ENCODE measurements at places on chromosomes 6 and 20. TPM values are rescaled to one million over a fixed set of nuclear protein-coding genes. Genes with fewer than 3 reads are reported as not detected.
A peak's percentile ranks its signal among the peaks of the same experiment; 100 is the strongest.

DNA sequence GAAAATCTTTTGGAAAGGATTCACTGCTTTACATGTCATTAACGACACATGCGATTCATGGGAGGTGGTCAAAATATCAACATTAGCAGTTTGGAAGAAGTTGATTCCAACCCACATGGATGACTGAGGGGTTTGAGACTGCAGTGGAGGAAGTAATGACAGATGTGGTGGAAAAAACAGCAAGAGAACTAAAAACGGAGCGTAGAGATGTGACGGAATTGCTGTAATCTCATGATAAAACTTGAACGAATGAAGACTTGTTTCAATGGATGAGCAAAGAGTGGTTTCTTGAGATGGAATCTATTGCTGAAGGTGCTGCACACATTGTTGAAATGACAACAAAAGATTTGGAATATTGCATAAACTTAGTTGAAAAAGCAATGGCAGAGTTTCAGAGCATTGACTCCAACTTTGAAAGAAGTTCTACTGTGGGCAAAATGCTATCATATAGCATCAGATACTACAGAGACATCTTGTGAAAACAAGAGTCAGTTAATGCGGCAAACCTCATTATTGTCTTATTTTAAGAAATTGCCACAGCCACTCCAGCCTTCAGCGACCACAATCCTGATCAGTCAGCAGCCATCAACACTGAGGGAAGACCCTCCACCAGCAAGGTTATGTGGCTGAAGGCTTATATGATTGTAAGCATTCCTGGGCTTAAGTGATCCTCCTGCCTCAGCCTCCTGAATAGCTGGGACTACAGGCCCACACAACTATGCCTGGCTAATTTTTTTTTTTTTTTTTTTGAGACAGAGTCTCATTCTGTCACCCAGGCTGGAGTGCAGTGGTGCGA, 19.2 kb downstream of the SRSF3 start:
- no peak for DNase-seq

DNA sequence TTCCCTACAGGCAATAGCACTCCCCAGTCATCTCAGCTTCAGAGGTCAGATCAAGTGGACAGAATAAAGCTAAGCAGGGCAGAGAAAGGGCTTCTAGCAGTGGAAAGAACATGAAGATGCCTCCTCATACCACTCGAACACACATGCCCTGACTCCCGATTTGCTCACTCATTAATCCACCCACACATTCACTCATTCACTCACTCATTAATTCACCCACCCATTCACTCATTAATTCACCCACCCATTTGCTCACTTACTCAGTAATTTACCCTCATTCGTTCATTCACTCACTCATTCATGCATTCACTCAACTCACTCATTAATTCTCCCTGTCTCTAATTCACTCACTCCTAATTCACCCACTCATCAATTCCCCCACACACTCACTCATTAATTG, 43.9 kb downstream of the HNF4A start:
- no peak for DNase-seq

DNA sequence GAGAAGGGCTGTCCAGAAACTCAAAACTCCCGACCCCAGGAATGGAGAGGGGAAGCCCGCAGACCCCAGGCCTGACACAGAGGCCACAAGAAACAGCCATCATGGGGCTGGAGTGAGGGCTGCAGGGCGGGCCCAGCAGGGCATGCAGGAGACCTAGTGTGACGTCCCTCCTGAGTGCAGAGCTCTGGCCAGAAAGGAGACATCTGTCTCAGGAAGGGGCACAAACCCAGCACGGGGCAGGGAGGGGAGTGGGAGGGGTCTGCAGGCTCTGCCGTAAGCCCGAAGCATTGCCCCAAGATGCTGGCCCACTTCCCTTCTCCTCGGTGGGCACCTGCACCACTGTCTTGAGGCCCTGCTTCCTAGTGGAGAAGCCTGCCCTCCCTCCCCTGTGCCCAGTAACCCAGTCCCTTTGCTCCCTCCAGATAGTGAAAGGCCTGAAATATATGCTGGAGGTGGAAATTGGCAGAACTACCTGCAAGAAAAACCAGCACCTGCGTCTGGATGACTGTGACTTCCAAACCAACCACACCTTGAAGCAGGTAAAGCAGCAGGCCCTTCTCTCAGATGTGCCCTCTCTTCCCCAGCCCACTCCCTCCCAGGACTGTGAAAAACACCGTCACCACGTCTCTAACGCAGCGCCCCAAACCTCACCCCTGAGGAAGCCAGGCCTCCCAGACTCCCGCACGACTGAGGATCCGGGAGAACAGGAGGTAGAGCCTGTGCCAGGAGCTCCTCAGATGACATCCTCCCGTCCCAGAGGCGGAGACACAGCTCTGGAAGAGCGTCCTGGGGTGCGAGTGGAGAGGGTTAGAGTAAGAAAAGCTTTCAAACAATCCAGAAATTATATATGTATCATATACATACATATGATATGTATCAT, 9.7 kb downstream of the CST7 start:
- DNase-seq: no peak

DNA sequence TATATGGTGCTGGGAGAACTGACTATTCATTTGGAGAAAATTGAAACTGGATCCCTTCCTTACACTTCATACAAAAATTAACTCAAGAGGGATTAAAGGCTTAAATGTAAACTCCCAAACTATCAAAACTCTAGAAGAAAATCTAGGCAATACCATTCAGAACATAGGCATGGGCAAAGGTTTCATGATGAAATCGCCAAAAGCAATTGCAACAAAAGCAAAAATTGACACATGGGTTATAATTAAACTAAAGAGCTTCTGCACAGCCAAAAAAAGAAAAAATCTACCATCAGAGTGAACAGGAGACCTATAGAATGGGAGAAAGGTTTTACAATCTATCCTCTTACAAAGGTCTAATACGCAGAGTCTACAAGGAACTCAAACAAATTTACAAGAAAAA, 851.3 kb upstream of the MAN1A1 start:
- DNase-seq: no peak

GRCh38 chr20:15310361-15310760, 972.9 kb upstream of the FLRT3 start:
- DNase-seq: no peak

DNA sequence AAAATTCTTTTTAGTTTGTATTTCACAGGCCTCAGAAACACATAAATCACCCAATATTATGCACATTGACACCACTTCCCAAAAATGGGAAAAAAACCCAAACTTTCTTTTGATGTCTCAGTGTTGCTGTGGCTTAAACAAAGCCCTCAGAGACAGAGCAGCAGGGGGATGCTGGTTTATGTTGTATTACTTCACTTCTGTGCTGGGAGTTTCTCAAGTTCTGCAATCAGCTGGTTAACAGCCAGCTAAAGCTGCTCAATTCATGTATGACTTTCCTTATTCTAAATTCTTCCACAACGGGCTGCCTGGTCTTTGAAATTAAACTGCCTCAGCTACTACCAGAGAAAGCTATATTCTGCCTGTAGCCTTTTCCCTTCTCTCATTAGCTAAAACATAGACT, 5.6 kb downstream of the FILIP1 start:
- DNase-seq: no peak

GRCh38 chr6:134703206-134703605, 246.7 kb downstream of the ALDH8A1 start:
- DNase-seq: no peak

GRCh38 chr20:50837532-50838321, 42.9 kb downstream of the BCAS4 start:
- no peak for DNase-seq

- no peak for DNase-seq
Measured at GRCh38 chr6:161110028-161110779, 118.6 kb downstream of the MAP3K4 start.

GRCh38 chr6:156694679-156695078, 82.5 kb upstream of the ARID1B start:
- no peak for DNase-seq

- DNase-seq: no peak
Measured at GRCh38 chr6:170132561-170132991, 158.3 kb downstream of the DLL1 start.

DNA sequence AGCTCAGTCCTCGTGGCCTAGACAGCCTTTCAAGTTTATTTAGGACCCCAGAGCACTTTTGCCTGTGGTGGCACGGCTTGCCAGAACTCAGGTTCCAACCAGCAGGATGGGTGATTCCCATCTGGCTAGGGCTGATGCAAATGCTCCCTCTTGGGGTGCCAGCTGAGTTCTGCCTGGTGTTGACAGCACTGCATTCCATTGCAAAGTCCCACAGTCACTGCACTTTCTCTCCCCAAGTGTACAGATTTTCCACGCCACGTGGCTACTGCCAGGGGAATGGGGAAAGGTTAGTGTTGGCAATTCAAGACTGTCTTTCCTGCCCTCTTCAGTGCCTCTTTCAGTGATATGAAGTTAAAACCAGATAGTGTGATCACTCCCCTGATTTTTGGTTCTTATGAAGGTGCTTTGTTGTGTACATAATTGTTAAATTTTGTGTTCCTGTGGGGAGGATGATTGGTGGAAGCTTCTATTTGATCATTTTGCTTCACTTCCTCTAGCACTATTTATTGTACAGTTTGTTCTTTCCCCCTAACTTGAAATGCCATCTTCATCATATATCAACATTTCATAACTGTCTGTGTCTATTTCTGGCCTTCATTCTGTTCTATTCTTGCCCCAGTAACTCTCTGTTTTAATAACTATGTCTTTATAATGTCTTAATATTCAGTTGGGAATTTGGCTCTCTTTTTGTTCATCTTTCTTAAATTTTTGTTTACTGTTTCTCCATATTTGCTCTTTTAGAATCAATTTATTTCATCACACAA, 86.2 kb downstream of the CFAP61 start:
- DNase-seq: no peak

GRCh38 chr6:89239338-89239737, 22.2 kb upstream of the GABRR1 start:
- peak; percentile 26 for DNase-seq

GRCh38 chr6:73823046-73823735, 127.2 kb downstream of the CD109 start:
- no peak for DNase-seq

- no peak for DNase-seq
Measured at GRCh38 chr20:6671829-6672228, 95.7 kb upstream of the BMP2 start.

DNA sequence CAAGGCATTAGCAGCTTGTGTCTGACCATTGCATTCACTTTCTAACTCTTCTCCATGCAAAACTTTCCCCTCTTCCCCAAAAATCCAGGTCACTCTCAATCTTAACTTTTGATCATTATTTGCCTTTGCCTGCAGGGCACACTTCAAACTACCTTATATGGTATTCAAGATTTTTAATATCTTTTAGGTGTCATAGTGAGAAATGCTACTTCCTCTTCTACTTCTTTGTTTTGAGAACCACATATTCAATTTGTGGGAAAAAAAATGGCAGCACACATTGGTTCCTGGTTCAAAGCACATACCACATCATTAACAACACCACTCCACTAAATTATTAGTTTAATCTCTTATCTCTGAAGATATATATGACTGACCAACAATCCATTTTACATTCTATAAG, 1267.0 kb upstream of the CITED2 start:
- no peak for DNase-seq

- no peak for DNase-seq
Measured at GRCh38 chr20:8474027-8474668, 342.1 kb downstream of the PLCB1 start.

DNA sequence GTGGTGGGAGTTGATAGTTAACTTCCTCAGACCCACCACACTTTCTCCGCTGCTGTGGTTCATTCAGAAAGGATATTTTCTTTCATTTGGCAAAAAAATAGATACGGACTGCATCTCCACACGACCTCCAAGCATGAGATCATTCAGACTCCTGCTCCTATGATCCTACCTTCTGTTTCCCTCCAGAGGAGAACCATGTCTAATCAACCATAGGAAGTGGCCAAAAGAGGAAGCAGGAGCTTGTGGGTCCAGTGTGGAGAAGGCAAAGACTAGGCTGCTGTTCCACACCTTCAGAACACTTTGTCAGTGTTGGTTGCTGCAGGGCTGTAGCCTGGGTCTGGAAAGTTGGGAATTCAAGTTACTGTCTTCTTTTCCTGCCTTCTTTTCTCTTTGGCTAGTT, 10.6 kb upstream of the KIF13A start:
- no peak for DNase-seq

- DNase-seq: peak; percentile 93
Measured at GRCh38 chr20:38804682-38805501, 605 bp upstream of the PPP1R16B start.

- no peak for DNase-seq
Measured at GRCh38 chr6:57108691-57109090, 18.7 kb downstream of the ZNF451 start.

The LY6G5B gene
- total RNA-seq: 44.1 TPM

The ADGRG6 gene
- 2.4 TPM for total RNA-seq

The TMEM217 gene
- 0.42 TPM for total RNA-seq

The RIPPLY2 gene
- total RNA-seq: not detected

The ETV7 gene
- not detected for total RNA-seq

The ANGPT4 gene
- not detected for total RNA-seq

The SCUBE3 gene
- total RNA-seq: not detected

The LY86 gene
- 2.2 TPM for total RNA-seq

The DUSP15 gene
- total RNA-seq: not detected

The DEFB121 gene
- not detected for total RNA-seq

Measured in naive thymus-derived CD8-positive, alpha-beta T cell (primary cell).